ENCODE measurements at places on chromosomes 4 and X.

- H3K27ac ChIP-seq, result no peak overlapping the region
- no peak for DNase-seq
- H3K27me3 ChIP-seq, result no peaks in the 10 kb centered on the region
- H3K36me3 ChIP-seq, result no peaks in the 10 kb centered on the region
- H3K4me1 ChIP-seq, result no peaks in the 10 kb centered on the region
- H3K4me3 ChIP-seq, result no peak overlapping the region
Observed at GRCh38 chr4:169573889-169574288, 38.5 kb downstream of the NEK1 start.

DNA sequence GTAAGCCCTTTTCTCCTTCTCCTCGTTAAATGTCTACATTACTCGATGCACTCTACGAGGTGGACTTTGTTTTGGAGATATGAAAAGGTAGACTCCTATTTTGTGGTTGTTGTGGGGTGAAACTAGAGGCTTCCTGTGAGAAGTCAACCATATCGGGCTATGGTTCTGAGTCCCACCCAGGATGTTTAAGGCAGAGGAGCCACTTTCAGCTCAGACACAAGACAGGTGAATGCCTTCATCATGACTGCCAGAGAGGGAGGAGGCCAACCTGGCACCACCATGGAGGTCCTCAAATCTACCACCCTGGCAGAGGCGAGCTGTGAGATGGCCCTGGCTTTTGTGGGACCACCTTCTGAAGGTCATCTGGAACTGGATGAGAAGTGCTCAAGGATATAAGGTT, 154.4 kb upstream of the KLF3 start:
- no peaks in the 10 kb centered on the region for H3K4me1 ChIP-seq
- H3K4me3 ChIP-seq, result no peak overlapping the region
- no peak for DNase-seq
- H3K27me3 ChIP-seq, result no peaks in the 10 kb centered on the region
- no peak overlapping the region for H3K27ac ChIP-seq

GRCh38 chr4:77141964-77142645, 14.9 kb upstream of the CCNG2 start:
- peak overlapping the region; percentile 82 for H3K27ac ChIP-seq
- DNase-seq, result no peak
- H3K27me3 ChIP-seq, result no peaks in the 10 kb centered on the region
- H3K36me3 ChIP-seq, result no peaks in the 10 kb centered on the region
- H3K4me1 ChIP-seq, result peaks cover 39% of the 10 kb centered on the region

- H3K4me1 ChIP-seq, result peaks cover 58% of the 10 kb centered on the region
- H3K27me3 ChIP-seq, result no peaks in the 10 kb centered on the region
- peak overlapping the region; percentile 24 for H3K27ac ChIP-seq
- H3K36me3 ChIP-seq, result no peaks in the 10 kb centered on the region
- no peak overlapping the region for H3K4me3 ChIP-seq
Observed at GRCh38 chr4:1723131-1723801, 1.9 kb downstream of the TACC3 start.

DNA sequence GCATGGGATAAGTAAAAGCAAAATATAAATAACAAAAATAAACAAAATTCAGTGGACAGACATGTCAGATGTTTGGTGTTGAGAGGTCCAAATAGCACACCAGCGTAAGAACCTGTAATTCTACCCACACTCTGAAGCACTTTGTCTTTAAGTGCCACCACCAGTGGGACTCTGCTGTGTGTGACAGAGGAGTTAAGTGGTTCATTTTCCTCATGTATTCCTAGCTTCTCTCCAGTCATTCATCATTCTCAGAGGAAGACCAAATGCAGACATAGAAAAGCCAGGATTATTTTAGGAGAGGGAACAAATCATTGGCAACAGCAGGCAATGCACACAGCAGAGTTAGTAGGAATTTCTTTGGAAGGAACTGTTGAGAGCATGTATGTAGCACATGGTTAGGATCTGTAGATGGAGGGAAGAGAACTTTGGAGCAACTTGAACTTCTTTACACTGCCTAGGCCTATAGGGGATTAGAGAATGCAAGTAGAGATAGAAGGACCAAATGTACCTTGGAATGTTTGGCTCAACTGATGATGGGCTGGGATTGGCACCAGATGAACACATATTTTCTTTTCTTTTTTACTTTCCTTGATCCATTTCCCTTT, 43.0 kb upstream of the ARHGAP24 start:
- H3K27me3 ChIP-seq, result no peaks in the 10 kb centered on the region
- no peaks in the 10 kb centered on the region for H3K4me1 ChIP-seq
- no peaks in the 10 kb centered on the region for H3K36me3 ChIP-seq

DNA sequence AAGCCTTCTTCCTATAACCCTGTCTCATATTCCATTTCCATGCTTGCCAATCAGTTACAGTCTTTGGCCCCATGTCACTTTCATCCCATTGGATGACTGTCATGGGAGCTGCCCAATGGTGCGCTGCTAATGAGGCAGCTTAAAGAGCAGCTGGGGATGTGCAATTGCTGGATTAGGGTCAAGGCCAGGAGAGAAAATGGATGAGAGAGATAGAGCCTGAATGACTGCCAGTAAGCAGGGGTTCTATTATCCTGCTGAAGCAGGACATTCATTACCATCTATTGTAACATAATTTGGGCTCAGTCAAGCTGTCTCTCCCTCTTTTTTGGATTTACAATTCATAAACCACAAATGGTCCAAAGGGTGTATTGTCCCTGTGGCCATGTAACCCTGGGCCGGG, 909.0 kb downstream of the CENPC start:
- no peaks in the 10 kb centered on the region for H3K4me1 ChIP-seq
- no peaks in the 10 kb centered on the region for H3K36me3 ChIP-seq
- DNase-seq, result no peak
- H3K27ac ChIP-seq, result no peak overlapping the region
- H3K4me3 ChIP-seq, result no peak overlapping the region

- no peaks in the 10 kb centered on the region for H3K4me1 ChIP-seq
- H3K27ac ChIP-seq, result no peak overlapping the region
- H3K4me3 ChIP-seq, result no peak overlapping the region
Observed at GRCh38 chr4:107210450-107211239, 174.5 kb upstream of the DKK2 start.

- no peaks in the 10 kb centered on the region for H3K27me3 ChIP-seq
- DNase-seq, result peak; percentile 67
- H3K36me3 ChIP-seq, result no peaks in the 10 kb centered on the region
- no peak overlapping the region for H3K27ac ChIP-seq
- H3K4me3 ChIP-seq, result no peak overlapping the region
- H3K4me1 ChIP-seq, result peaks cover 9% of the 10 kb centered on the region
Observed at GRCh38 chr4:13656569-13657405, 29.3 kb upstream of the BOD1L1 start.

DNA sequence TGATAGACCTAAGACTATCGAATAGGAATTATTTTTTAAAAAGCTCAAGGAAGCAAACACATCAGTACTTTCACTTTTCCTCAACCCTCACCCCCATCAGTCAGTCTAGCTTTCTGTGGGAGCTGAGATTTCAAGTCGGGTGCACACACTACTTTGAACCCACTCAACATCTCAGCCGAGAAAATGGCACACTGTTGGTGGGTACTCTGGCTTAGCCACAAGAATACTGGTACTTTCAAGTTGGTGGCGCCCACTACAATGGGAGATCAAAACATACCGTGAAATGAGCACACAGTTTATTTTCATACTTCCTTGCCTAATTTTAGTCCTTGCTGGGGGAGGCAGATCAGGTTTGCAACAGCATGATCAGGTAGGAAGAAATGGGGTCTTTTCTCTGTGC, 10.2 kb downstream of the CD40LG start:
- H3K4me1 ChIP-seq, result no peaks in the 10 kb centered on the region
- H3K4me3 ChIP-seq, result no peak overlapping the region
- H3K27ac ChIP-seq, result no peak overlapping the region
- DNase-seq, result no peak

- no peak overlapping the region for H3K27ac ChIP-seq
- no peak for DNase-seq
- H3K36me3 ChIP-seq, result no peaks in the 10 kb centered on the region
- no peak overlapping the region for H3K4me3 ChIP-seq
- H3K4me1 ChIP-seq, result no peaks in the 10 kb centered on the region
Observed at GRCh38 chrX:39652336-39652735, 445.4 kb downstream of the BCOR start.

DNA sequence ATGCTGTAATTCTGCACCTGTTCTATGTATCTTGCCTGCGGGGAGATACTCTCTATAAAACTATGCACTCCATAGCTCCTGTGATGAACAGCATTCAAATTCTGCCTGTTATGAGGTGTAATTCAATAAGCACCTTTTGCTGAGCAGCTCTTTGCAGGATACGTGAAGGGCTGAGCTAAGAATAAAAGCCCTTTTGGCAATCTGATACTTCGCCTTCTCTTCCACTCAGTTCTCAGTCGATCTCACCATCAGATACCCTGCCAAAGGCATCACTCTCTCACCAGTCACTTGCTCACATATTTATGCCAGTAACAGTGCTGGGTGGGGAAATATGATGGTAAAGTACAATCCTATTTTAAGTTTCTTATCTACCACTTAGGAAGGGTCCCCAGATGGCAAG, 67.2 kb downstream of the RPS3A start:
- no peaks in the 10 kb centered on the region for H3K27me3 ChIP-seq
- DNase-seq, result no peak
- no peak overlapping the region for H3K4me3 ChIP-seq
- H3K36me3 ChIP-seq, result no peaks in the 10 kb centered on the region

- H3K36me3 ChIP-seq, result no peaks in the 10 kb centered on the region
- H3K4me1 ChIP-seq, result no peaks in the 10 kb centered on the region
- H3K27me3 ChIP-seq, result no peaks in the 10 kb centered on the region
- no peak overlapping the region for H3K27ac ChIP-seq
Observed at GRCh38 chr4:101019313-101019712, 328.0 kb downstream of the PPP3CA start.

DNA sequence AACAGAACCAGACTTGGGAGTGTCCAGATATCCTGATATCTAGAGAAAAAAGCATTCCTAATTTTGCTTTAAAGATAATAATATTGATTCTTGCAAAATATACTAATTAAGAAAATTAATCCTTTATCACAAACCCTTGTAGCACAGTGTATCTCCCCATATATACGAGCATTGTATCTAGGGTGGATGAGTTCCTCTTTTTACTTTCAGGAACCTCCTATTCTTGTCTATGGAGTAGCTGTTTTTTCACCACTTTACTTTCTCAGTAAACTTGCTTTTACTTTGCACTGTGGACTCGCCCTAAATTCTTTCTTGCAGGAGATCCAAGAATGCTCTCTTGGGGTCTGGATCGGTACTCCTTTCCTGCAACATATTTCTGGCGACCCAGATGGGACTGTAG, 103.9 kb downstream of the GLUD2 start:
- no peak for DNase-seq
- H3K4me1 ChIP-seq, result no peaks in the 10 kb centered on the region
- no peak overlapping the region for H3K4me3 ChIP-seq
- H3K36me3 ChIP-seq, result no peaks in the 10 kb centered on the region

GRCh38 chr4:67465032-67465762, 80.1 kb downstream of the CENPC start:
- no peak for DNase-seq
- no peaks in the 10 kb centered on the region for H3K27me3 ChIP-seq
- no peak overlapping the region for H3K4me3 ChIP-seq
- no peaks in the 10 kb centered on the region for H3K36me3 ChIP-seq

DNA sequence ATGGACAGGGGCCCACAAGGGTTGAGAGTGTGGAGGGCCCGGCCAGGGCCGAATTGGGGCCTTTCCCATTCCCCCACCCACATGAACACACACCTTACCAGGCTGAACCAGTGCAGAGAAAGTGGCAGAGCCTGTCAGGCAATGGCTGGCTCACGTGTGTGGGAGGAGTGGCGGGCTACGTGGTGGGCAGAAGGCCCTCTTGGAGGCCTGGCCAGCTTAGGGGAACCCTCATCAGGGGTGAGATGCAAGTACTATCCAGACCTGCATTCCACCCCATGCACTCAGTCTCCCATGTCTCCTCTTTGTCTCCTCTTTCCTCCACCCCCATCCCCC, 965 bp downstream of the TCEAL4 start:
- peak; percentile 22 for DNase-seq
- H3K27ac ChIP-seq, result no peak overlapping the region
- H3K36me3 ChIP-seq, result no peaks in the 10 kb centered on the region

- no peak overlapping the region for H3K27ac ChIP-seq
- no peaks in the 10 kb centered on the region for H3K36me3 ChIP-seq
- H3K27me3 ChIP-seq, result no peaks in the 10 kb centered on the region
- no peak overlapping the region for H3K4me3 ChIP-seq
Observed at GRCh38 chrX:22795671-22796070, 204.1 kb upstream of the DDX53 start.

DNA sequence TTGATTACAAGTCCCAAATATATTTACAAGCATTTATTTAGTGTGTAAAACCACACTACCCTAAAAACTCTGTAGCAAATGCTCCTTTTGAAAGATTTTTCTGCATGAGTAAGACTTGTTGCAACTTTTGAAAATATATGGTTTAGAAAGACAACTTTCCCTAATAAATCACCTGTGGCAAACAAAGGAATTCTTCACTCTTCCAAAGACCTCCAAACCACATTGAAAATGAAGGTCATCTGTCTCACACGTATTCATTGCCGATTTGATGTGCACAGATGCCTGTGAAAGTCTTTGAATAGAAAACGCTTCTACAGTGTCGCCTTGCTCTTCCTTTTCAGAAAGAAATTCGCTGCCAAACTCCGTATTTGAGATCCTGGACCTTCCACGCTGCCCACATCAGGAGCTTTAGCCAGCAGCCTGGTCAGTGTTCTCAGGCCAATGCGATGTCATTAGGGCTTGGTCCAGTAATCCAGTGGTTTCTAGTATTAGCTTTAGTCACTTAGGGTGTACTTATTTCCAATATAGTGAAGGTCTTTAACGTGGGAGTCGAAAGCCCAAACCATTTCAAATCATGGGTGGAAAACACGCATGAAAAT, 22.2 kb downstream of the SPINK2 start:
- DNase-seq, result no peak
- H3K27ac ChIP-seq, result peak overlapping the region; percentile 66
- no peak overlapping the region for H3K4me3 ChIP-seq

DNA sequence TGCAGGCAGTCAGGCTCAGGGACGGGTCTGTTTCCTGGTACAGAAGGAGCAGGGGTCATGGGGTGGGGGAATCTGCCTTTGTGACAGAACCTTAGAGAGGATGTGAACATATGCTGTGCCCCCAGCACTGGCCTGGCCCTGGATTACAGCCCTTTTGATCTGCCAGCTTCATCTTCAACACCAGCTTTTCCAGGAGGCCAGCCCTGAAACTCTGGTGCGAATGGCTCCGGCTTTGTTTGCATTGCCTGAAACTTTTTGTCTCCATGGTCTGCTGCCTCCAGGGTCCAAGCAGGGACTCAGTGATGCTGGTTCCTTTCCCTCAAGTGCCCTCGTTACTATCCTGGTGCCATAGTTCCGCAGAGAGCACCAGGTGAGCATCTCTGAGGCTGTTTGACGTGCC, 2.1 kb downstream of the CNGA2 start:
- H3K4me1 ChIP-seq, result no peaks in the 10 kb centered on the region
- H3K4me3 ChIP-seq, result no peak overlapping the region
- no peak for DNase-seq
- no peaks in the 10 kb centered on the region for H3K36me3 ChIP-seq
- H3K27ac ChIP-seq, result no peak overlapping the region
